ENCODE measurements at places on chromosomes 3 and 15.

DNA sequence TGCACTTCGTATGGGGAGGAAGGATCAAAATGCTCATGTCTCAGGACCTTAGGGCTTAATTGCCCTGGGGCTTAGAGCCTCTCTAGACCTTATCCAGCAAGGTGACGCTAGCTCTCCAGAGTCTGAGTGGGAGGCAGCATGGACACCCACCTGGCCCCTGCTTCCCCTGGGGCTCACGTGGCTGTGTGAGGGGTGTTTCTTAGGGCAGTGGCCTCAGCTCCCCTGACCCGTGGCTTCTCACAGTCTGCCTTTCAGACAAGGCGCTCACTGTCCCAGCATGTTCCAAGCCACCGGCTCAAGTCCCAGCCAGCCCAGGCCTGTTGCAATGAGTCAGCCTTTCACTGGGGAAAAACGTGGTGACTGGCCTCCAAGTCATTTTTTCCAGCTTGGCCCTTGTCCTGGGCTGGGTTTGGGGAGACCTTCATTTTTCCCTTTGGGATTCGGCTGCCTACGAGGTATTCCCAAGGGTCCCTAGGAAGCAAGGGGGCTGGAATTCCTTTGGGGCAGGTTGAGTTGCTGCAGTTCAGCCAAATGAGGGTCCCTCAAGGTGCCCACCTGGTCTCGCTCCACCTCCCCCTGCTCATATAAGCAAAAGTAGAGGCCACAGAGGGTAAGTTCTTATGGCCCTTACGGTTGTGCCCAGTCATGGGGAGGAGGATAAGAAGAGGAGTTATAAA, 15.7 kb downstream of the BHLHE40 start:
- no peak for DNase-seq

DNA sequence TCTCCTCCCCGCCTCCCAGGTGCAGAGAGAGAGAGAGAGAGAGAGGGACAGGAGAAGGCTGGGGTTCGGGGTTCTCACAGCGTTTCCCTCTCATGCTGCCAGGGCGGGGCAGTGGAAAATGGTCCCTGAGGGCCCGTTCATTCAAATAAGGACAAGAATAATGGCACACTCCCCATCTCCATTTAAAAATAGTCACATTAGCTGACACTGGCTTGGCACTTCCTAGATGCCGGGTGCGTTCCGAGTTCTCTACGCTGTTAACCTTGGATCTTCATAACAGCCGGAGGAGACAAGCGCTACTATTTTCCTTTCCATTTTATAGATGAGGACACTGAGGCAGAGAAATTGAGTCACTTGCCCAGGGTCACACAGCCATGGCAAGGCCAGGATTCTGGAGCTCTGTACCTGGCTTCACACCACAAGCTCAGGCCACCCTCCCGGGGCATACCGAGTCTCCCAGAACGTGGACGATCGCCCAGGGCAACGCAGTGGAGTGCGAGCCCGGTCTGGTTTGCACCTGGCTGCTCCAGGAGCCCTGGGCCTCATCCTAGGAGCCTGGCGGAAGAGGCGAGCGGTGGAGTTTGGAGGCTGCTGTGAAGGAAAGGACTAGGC, 608 bp upstream of the SLC6A6 start:
- no peak for DNase-seq

- DNase-seq: no peak
Observed at GRCh38 chr15:41669701-41670100, 9.5 kb downstream of the MGA start.

GRCh38 chr15:80072285-80072994, 13.0 kb downstream of the ZFAND6 start:
- peak; percentile 54 for DNase-seq

DNA sequence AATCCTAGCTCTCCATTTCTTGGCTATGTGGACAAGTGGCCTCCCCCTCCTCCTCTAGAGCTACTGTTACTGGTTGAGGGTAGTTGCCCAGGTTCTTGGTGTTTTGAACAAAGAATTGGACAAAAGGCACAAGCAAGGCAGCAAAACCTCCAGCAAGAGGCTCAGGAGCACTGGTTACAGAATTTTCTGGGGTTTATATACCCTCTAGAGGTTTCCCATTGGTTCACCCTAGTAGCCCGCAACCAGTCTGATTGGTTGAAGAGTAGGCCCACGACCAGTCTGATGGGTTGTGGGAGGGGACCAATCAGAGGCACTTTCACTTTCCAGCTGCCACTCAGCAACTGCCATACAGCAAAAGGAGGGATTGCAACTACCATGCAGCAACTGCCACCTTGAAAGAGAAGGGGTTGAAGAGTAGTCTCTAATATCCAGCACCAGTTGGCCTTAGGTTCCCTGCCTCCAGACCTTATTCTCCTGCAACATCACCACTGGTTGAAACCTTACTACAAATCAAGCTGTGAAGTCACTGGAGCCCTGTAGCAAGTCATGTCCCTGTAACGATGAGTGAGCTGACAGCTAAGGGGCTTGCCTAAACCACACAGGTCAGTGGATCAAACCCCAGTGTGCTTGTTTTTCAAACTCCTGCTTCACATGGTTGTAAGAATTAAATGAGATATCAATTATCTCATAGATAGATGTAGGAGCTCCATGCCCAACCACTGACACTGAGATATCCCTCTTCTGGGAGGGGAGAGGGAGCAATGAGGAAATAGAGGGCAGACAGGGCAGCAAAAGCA, 2.9 kb upstream of the C15orf39 start:
- DNase-seq: peak; percentile 80

- DNase-seq: no peak
Observed at GRCh38 chr3:185995352-185995751, 57.5 kb upstream of the TRA2B start.

GRCh38 chr3:104717828-104718196, 648.9 kb upstream of the ALCAM start:
- DNase-seq: no peak

- DNase-seq: no peak
Observed at GRCh38 chr3:14810070-14810791, 8.5 kb upstream of the FGD5 start.

DNA sequence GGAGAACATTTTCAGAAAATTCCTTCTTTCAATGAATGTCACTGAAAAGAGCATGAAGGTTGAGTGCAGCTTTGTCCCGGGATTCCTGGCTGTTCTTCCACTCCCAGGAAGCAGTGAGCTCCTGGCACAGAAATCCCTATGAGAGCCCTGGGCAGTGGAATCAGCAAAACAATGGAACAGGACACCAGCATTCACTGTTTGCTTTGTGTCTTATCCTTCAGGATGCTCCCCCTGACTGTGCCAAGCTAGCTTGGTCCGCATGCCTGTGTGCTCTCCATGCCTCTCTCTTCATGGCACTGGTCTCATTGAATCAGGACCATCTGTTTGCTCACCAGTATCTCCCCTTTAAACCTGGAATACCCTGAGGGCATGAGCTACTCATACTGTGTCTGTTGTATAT, 102.0 kb upstream of the GADL1 start:
- no peak for DNase-seq

- no peak for DNase-seq
Observed at GRCh38 chr3:107986505-107986904, 104.3 kb downstream of the CD47 start.

GRCh38 chr15:43880406-43881194, 53.8 kb downstream of the WDR76 start:
- DNase-seq: no peak

GRCh38 chr3:185400866-185401265, 37.9 kb downstream of the MAP3K13 start:
- no peak for DNase-seq

GRCh38 chr15:69861331-69862171, 236.2 kb downstream of the TLE3 start:
- no peak for DNase-seq

- no peak for DNase-seq
Observed at GRCh38 chr3:85303156-85303555, 344.4 kb downstream of the CADM2 start.

GRCh38 chr3:14852717-14853116, 34.0 kb downstream of the FGD5 start:
- DNase-seq: no peak

DNA sequence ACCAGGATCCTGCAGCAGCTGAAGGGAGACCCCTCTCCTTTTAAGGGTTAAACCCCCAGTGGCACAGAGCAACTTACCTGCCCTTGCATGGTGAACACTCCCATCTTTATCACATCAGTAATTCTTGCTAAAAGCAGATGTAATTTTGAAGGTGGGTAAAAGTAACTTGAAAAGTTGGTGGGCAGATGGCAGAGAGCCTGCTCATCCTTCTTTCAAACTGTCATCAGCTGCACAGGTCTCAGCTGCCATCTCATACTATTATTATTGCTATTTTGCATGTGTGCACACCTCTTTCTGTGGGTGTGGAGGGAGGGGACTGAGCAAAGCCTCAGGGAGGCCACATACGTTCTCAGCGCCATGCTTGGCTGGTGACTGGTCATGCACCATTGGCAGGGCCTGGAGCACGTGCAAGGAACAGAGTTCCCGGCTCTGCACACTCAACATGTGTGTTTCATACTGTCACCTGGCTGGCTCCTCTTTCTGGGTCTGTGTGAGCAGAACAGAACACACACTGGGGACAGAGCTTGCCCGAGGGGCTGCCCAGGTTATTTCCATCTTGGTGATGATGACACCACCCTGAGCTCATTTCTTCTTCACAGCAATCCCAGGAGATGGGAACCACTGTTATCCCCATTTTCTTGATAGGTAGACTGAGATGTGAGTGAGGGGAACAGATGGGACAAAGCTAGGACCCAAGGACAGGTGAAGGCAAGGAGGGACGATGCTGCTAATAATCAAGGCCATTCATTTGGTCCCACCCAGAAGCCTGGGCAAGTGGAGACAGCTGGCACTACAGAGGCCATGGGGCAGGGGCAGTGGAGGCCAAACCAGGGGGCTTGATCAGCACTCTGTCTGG, 95.8 kb upstream of the KLF13 start:
- DNase-seq: no peak

- no peak for DNase-seq
Observed at GRCh38 chr3:63500196-63500595, 152.3 kb upstream of the SNTN start.

- DNase-seq: no peak
Observed at GRCh38 chr3:49135499-49135898, 2.6 kb upstream of the LAMB2 start.

GRCh38 chr3:66693461-66694031, 192.7 kb upstream of the LRIG1 start:
- no peak for DNase-seq

GRCh38 chr3:160755776-160756304, at the start of gene PPM1L:
Gene PPM1L (plus strand): TSS chr3:160756231.
- DNase-seq: peak; percentile 62

DNA sequence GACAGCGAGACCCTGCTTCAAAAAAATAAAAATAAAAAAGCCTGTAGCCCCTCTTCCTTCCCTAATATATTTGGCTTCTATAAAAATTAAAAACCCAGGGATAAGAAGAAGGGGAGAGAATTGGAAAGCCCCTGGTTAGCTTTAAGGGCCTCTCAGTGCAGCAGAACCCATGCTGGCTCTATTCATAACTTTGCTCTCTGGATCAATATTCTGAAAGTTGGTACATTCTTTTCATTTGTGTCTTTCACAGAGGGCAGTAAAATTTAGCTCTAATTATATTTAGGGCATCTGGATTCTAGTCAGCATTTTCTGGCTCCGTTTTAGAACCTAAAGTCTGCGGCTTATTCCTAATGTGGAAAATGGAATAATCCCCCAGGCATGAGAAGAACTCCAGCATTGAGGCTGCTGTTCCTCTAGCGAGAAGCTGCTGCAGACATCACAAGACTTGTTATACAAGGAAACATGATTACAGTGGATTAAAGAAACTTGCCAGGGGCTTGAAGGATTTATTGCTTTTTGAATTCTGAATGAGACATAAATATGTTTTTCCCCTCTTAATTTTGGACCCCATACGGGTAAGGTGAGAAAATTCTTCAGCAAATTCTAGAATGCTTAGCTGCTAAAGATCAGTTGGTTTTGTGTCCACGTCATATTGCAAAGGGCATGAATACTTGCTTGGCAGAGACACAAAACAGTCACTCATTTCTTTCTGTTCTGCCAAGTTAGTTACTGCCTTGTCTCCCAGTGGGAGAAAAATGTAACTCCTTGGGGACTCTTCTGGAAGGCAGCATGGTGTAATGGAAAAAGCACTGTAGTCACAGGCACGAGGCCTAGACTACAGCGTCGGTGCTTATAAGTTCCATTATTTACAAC, 177.7 kb downstream of the VGLL4 start:
- no peak for DNase-seq

DNA sequence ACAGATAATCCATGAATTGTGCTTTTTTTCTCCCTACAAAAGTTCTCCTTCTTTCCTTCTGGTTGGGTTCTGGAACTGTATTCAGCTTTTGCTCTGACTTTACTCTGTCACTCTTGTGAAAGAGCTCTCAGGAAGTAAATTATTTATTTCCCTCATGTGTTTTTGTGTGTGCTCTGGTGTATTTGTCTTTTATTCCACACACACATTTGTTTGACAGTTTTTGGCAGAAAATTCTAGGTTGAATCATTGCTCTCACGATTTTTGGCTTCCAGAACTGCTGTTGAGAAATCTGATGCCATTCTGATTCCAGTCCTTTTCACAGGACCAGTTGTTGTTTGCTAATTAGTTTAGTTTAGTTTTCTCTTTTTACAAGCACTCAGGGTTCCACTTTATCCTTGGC, 172.8 kb downstream of the PLCH1 start:
- DNase-seq: no peak

DNA sequence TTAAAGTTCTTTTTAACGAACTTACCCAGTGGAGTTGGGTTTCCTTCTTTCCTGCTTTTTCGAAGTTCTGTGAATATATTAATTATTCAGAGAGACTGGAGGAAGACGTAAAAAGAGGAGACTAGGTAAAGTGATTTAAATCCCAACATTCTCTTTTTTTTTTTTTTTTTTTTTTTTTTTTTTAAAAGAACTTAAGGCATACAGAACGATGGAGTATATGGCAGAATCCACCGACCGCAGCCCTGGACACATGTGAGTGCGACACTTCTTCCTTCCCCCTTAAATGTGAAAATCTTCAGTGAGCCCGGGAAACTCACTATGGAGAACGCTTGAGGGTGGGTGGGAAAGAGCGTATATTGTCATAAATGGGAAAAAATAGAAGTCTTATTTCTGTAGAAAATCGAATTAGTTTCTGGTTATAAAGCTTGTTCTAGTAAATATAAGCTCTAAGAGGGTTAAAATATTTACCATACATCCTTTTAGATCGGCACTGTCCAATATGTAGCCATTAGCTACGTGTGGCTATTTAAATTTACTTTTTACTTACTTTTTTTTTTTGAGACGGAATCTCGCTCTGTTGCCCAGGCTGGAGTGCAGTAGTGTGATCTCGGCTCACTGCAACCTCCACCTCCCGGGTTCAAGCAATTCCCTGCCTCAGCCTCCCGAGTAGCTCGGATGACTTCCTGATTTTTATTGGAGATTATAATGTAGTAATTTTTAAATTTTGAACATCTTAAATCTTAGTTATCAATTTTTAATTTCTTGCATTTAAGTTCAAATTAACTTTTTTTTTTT, 892 bp downstream of the NMD3 start:
- peak; percentile 15 for DNase-seq

DNA sequence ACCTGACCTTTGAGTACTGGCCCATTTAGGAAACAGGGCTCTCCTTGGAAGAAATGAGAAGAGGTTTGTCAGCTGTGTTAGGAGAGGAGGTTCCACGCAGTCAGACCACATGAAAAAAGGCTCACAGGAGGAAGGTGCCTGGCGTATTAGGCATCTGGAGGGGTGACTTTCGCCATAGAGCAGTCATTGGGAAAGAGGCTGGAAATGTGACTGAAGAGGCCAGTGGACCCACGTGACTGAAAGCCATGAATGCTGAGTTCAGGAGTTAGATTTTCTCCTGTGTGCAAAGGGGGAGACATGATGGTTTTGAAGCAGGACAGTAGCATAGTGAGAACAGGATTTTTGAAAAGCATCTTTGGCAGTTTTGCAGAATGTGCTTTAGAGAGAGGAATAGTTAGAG, 29.7 kb upstream of the RNF7 start:
- DNase-seq: no peak
